ENCODE measurements at places on chromosomes 5 and 9. TPM values are rescaled to one million over a fixed set of nuclear protein-coding genes. Genes with fewer than 3 reads are reported as not detected.

GRCh38 chr5:123412206-123412605 is 11.0 kb downstream of the CEP120 start:
- H3K4me3 ChIP-seq, result no peak overlapping the region
- peaks cover 25% of the 10 kb centered on the region for H3K4me1 ChIP-seq
- H3K36me3 ChIP-seq, result peaks cover 41% of the 10 kb centered on the region
- DNase-seq, result no peak

The SUSD1 gene
- total RNA-seq, result 2.5 TPM

- H3K36me3 ChIP-seq, result peaks cover 28% of the 10 kb centered on the region
- peaks cover 2% of the 10 kb centered on the region for H3K4me1 ChIP-seq
- DNase-seq, result no peak
- H3K27ac ChIP-seq, result no peak overlapping the region
- no peaks in the 10 kb centered on the region for H3K27me3 ChIP-seq
Observed at GRCh38 chr5:1476181-1476966, 31.1 kb upstream of the SLC6A3 start.

DNA sequence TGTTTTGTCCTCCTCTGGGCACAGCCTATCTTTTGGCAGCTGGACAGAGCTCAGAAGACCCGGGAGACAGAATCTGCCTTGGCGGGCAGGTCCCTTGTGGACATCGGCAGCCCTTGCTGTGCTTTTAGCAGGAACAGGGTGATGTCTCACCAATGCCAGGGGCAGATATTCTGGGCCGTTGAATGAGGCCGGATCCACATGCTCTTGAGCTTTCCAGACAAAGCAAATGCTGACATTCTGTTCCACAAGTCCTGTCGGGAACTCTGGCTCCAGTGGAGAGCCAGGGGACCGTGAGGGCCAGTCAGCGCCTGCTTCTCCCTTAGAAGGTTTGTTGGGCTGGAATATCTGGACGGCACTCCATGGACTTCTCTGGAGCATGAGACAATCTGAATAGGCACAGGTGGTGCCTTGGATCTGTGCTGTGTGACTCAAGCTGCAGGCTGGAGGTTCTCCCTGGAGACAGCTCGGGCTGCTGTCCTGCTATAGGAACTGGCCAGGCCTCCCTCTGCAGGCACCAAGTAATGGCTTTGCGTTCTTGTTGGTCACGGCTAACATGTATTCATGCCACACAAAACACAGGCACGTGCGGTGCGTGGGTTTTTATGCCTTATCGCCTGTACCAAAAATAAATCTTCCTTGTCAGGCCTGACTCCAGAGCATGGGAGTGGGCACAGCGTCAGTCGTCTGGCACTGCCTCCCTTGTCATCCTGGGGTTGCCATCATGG is 80.3 kb downstream of the GADD45G start:
- no peak for DNase-seq
- no peak overlapping the region for H3K4me3 ChIP-seq
- H3K27me3 ChIP-seq, result no peaks in the 10 kb centered on the region
- no peaks in the 10 kb centered on the region for H3K36me3 ChIP-seq
- no peak overlapping the region for H3K27ac ChIP-seq
- no peaks in the 10 kb centered on the region for H3K4me1 ChIP-seq

- H3K27ac ChIP-seq, result no peak overlapping the region
- peaks cover 36% of the 10 kb centered on the region for H3K36me3 ChIP-seq
- no peaks in the 10 kb centered on the region for H3K27me3 ChIP-seq
- no peak for DNase-seq
Observed at GRCh38 chr9:99237356-99237755, 15.3 kb downstream of the SEC61B start.

DNA sequence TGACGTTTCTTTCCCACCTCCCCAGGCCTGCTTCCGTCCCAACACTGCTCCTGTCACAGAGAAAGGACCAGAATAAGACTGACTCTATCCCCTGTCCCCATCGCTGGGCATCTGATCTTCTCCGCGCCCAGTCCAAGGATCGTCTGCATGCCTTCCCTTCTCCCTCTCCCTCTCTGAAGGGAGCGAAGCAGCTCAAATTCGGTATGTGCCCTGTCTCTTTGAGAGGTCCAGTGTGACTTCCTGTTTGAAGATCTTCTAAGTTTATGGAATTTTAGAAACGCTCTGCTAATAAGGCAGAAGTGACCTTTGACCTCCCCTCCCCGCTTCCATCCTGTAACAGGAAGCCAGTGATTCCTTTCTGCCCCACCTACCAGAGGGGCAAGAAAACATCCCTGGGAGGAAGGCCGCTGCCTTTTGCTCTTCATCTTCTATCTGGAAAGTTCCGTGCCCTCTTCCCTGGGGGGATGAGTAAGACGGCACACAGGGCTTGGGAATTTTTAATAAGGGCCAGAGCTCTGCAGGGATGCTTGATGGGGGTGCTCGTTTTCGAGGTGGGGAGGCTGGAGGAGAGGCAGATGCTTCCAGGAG is 40.7 kb upstream of the RNU6ATAC start:
- no peak overlapping the region for H3K4me3 ChIP-seq
- no peak overlapping the region for H3K27ac ChIP-seq
- no peaks in the 10 kb centered on the region for H3K27me3 ChIP-seq
- no peak for DNase-seq
- peaks cover 1% of the 10 kb centered on the region for H3K36me3 ChIP-seq

- peaks cover 47% of the 10 kb centered on the region for H3K27me3 ChIP-seq
- H3K4me1 ChIP-seq, result peaks cover 14% of the 10 kb centered on the region
- no peaks in the 10 kb centered on the region for H3K36me3 ChIP-seq
- H3K4me3 ChIP-seq, result no peak overlapping the region
Observed at GRCh38 chr9:68709291-68710110, 4.5 kb downstream of the PIP5K1B start.

DNA sequence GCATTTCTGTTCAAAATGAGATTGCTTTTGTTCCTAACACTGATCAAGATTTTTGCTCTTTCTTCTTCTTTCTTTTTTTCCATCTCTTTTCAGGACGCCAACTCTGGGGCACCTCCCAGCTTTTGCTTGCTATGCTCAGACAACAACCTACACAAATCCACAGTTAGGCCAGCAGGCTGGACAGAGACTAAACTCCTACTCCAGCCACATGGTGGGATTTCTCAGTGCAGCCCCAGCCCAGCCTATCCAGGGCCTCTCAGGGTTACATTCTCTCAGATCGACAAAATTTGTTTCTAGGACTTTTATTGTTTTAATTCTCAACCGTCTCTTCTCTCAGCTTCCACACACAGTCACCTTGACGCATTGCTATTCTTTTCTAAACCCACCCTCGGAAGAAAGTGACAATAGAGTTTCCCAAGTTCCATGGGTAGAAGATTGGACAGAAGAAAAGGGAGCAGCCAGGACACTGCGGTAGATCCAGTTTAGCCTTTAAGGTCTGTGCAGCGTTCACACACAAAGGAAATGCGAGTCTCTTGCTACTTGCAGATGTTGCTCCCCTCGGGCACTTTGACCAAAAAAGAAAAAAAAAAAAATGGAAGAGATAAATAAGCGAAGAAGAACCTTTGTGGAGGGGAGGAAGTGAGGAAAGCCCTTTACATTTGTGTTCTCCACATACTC is 588.6 kb upstream of the GRAMD2B start:
- no peak for DNase-seq
- no peak overlapping the region for H3K27ac ChIP-seq
- H3K4me3 ChIP-seq, result no peak overlapping the region
- no peaks in the 10 kb centered on the region for H3K27me3 ChIP-seq
- H3K4me1 ChIP-seq, result no peaks in the 10 kb centered on the region
- H3K36me3 ChIP-seq, result no peaks in the 10 kb centered on the region
